ENCODE measurements at places on chromosomes 6 and 20.

GRCh38 chr6:18997375-18997826 is 610.3 kb downstream of the RNF144B start:
- no peak for DNase-seq

- no peak for DNase-seq
Observed at GRCh38 chr6:10615675-10616074, 78.7 kb downstream of the C6orf52 start.

GRCh38 chr6:90928051-90928450 is 341.2 kb upstream of the MAP3K7 start:
- no peak for DNase-seq

GRCh38 chr20:37279820-37280219 is 9.6 kb upstream of the MANBAL start:
- no peak for DNase-seq

DNA sequence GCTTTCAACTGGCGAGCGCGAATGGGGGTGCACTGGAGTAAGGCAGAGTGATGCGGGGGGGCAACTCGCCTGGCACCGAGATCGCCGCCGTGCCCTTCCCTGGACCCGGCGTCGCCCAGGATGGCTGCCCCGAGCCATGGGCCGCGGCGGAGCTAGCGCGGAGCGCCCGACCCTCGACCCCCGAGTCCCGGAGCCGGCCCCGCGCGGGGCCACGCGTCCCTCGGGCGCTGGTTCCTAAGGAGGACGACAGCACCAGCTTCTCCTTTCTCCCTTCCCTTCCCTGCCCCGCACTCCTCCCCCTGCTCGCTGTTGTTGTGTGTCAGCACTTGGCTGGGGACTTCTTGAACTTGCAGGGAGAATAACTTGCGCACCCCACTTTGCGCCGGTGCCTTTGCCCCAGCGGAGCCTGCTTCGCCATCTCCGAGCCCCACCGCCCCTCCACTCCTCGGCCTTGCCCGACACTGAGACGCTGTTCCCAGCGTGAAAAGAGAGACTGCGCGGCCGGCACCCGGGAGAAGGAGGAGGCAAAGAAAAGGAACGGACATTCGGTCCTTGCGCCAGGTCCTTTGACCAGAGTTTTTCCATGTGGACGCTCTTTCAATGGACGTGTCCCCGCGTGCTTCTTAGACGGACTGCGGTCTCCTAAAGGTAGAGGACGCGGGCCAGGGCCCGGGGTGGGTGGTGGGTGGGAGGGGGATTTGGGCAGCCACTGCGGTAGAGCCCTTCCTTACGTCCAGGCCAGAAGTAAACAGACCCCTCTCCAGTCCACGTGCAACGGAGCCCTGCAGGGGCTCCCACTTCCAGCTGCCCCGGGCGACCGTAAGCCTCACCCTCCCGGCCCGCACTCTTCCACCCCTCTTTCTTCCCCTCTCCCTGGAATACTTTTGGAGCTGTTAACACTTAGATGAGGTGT is 998 bp downstream of the BMP2 start:
- no peak for DNase-seq

GRCh38 chr20:17796091-17796563 is 96.4 kb downstream of the BANF2 start:
- peak; percentile 34 for DNase-seq

- no peak for DNase-seq
Observed at GRCh38 chr6:156779206-156780094, 2.3 kb downstream of the ARID1B start.

DNA sequence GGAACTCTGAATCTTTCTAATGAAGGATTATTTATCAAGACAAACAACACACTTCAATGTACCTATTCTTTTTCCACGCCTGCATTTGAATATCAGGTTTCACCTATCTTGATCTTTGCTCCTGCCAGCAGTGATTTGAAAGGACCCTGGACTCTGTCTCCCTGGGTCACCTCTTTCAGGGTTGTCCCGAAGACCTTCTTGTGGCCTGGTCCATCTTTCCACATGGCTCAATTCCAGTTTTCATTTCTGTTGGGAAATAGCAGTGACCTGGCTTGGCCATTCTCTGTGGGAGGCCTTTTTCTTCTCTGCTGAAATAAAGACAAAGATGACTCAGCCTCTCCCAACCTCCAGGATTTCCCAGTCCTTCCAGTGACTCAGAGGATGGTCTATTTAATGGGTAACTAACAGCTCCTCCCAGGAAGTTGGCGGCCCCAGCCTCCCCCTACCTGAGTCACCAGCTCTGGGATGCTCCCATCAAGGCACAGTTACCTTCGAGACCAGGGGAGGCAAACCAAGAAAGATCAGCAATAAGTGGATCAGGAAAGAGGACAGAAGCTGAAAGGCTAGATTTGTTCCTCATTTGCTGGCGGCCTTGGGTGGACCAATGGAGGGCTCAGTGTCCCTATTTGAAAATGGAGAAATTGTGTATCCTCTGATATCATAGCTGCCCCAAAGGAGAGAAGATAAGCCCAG is 120.2 kb upstream of the RNF24 start:
- no peak for DNase-seq

- DNase-seq = peak; percentile 9
Observed at GRCh38 chr6:38671885-38672467, 31.0 kb downstream of the GLO1 start.

DNA sequence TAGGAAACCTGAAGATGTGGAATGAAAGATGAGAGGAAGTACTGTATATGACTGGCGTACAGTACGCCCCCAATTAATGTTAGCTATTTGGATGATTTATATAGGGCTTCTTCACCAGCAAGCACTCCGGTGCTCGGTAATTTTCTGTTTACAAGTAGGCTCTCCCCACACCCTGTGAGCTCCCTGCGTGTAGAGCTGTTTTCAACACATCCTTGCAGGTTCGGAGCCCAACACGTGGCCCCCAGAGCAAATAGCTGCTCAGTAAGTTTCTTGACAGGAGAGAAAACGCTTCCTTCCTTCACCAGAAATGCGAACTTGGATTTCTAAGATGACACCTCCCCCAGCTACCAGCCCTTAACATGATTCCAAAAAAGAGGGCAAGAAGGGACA is 1.2 kb upstream of the RAB22A start:
- no peak for DNase-seq

DNA sequence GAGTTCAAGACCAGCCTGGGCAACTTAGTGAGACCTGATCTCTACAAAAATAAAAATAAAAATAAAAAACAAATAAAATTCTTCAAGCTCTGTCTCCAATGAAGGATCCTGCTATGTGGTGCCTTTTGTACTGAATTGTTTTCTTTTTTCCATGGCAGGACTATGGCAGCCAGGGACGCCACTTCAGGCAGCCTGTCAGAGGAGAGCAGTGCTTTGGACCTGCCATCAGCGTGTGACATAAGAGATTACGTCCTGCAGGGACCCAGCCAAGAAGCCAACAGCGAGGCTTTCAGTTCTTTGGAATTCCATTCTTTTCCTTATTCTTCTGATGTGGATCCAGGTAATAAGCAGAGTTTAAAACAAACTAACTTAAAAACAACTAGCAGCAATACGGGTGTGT is 22.5 kb downstream of the SHLD1 start:
- DNase-seq = no peak

DNA sequence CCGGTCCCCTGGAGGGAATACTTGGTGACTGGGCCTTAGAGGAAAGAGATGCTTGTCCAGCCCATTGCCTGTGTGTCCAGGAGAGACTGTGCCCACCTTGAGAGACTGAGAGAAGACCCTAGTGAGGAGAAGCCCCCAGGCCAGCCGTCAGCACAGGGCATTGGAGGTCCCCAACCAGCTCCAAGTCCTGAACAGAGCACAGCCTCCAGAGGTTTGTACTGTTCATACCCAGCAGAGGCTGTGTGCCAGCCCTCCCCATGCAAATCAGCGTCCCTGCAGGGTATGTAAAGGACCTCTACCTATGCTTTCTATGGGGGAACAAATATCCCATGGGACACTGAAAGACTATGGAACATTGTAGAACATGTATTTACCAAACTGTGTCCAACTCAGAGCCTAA is 8.4 kb downstream of the HLA-E start:
- no peak for DNase-seq

GRCh38 chr6:168361766-168362165 is 42.2 kb upstream of the DACT2 start:
- DNase-seq = no peak

DNA sequence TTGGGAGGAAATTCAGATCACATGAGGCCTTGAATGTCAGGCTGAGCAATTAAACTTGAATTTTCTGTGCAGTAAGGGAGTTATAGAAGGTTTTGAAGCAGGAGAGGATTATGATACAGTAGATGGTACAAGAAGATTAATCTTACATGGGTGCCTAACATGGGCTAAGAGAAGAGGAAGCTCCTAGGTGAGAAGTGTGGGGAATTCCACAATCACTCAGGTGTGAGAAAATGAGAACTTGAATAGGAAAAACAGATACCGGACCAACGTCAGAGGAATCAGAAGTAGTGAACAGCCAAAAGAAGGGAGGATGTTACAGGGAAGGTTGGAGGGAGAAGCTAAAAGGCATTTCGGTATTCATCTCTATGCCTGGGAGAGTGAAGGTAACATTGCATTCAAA is 250.7 kb upstream of the SLC35B3 start:
- DNase-seq = no peak

GRCh38 chr6:16345449-16346330 is 107.3 kb downstream of the GMPR start:
- peak; percentile 72 for DNase-seq

- DNase-seq = no peak
Observed at GRCh38 chr6:19303383-19303782, 533.8 kb upstream of the ID4 start.

DNA sequence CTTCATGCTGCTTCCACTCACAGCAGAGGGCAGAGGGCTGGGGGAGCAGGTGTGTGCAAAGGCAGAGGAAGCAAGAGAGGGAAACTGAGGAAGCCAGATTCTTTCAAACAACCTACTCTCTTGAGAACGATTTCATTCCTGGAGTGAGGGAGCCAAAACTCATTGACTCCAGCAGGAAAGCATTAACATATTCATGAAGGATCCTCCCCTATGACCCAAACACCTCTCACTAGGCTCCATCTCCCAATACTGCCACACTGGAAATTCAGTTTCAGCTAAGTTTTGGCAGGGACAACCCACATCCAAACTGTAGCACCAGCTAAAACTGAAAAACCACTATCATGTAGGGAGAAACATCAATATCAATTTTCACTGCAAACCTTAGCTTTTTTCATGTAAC is 125.1 kb downstream of the OLIG3 start:
- no peak for DNase-seq

GRCh38 chr6:6131492-6132109 is 124.9 kb upstream of the NRN1 start:
- DNase-seq = no peak

DNA sequence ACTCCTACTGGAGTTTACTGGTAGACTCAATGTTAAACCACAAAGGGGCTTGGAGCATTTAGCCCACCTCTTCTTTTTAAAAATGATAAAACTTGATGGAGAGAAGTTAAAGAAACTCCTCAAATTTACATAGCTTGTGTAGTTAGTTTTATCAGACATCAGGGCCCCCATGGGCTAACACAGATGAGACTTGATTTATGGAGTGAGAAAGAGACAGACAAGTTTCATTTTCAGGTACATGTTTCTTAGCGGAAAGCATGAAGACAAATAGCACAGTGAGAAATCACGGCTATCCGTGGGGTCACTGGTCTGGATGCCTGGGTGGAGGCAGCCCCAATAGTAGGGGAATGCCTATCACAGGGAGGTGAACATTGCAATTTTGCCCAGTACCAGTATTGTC is 173.6 kb downstream of the TFAP2B start:
- DNase-seq = no peak

DNA sequence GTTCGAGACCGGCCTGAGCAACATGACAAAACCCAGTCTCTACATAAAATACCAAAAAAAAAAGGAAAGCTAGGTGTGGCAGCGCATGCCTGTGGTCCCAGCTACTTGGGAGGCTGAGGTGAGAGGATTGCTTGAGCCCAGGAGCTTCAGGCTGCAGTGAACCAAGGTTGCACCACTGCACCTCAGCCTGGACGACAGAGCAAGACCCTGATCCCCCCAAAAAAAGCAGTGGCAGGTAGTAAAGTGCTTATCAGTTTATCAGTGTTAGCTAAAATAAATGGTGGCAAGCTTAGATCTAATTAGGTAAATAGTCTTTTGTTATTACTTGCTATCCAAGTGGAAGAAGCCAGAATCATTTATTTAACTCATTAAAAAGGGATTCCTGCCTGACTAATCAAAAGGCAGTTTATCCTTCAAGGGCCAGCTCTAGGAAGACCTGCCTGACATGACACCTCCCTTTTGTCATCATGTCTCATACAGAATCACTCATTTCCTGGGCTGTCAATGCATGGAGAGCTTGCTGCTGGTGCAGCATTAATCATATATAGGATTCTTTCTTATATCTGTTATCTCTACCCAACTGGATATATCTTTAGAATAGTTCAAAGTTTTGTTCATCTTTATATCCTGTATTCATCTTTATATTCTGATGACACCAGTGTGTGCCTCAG is 9.6 kb downstream of the DSTN start:
- no peak for DNase-seq

DNA sequence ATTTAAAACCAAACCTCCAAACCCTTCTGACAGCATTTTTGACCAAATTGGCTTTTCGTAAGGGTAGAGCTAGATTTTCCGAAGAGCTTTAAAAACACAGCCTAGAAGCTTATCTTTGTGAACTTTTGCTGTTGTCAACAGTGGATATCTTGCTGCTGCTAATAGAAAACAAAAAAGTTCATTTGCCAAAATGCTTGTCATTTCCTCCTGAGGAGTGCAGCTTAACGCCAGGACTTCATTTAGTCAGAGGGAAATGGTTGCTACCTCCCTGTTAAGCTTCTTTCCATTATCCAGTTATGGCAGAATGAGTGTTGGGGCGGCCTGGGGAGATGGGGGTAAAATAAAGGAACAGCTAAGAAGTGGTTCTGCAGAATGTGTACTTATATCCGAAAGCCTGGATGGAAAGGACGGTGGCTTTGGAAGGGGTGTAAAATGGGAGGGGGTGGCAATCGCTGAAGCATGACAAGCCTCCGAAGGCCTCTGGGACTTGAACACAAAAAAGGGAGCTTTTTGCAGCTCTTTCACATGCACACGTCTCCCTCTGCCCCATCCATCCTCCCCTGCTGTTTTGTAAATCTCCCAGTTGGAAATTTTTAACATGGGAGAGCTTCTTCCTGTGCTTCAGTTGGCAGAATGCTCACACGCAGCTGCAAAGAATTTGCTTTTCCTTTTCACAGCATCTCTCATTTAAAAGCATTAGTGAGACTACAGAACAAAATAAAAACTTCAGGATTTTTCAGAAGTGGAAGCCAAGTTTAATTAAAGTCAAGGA is 22.5 kb downstream of the JARID2 start:
- DNase-seq = no peak

- no peak for DNase-seq
Observed at GRCh38 chr6:87700397-87701343, 1.4 kb downstream of the AKIRIN2 start.

DNA sequence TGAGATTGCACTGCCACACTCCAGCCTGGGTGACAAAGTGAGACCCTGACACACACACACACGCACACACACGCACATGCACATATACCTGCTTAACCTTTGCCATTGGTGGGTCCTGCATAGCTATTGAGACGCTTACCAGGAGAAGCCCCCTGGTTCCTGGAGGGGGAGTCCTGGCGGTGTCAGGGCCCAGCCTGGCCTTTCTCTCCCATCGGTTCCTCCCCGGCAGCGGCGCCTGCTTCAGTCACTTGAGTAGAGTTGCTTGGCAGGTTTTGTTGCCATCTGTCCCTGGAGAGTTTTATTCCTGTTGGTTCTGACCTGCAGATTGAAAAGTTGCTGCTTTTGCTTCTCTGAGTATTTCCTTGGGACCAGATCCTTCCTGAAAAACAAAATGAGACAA is 20.6 kb upstream of the FAM209A start:
- no peak for DNase-seq

GRCh38 chr6:71967436-71967835 is 81.1 kb downstream of the RIMS1 start:
- DNase-seq = no peak

GRCh38 chr6:170371080-170371479 is 64.5 kb downstream of the FAM120B start:
- DNase-seq = no peak
